ENCODE measurements at places on chromosomes 1 and 21.

GRCh38 chr1:203156280-203156679, 19.3 kb downstream of the MYBPH start:
- DNase-seq = no peak

DNA sequence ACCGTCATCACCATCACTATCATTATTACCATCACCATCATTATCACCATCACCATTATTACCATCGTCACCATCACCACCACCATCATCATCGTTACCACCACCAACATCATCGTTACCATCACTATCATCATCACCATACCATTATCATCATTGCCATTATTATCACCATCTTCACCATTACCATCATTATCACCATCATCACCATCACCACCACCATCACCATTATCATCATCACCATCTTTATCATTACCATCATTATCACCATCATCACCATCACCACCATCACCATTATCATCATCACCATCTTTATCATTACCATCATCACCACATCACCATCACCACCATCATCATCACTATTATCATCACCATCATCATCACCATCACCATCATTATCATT, 112.9 kb downstream of the AJAP1 start:
- no peak for DNase-seq

GRCh38 chr1:82225421-82226185, 424.9 kb downstream of the ADGRL2 start:
- DNase-seq = peak; percentile 29

DNA sequence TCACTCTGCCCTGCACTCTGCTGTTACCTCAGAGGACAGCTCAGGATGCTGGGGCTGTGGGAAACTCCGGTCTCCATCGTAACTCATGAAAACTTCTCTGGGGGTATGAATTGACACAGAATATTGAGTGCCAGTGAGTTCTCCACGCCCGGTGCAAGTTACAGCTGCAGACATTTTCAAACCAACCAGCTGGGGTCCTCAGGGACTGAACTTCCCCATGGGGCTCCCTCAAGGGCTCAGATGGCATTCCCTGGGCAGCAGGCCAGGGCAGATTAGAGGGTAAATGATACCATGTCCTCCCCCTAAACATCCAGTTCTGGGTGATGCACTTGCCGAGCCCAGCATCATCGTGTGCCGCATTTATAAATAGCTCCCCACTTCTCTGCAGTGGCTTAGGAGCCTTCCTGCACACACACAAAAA, 27.8 kb upstream of the CCSAP start:
- DNase-seq = no peak

DNA sequence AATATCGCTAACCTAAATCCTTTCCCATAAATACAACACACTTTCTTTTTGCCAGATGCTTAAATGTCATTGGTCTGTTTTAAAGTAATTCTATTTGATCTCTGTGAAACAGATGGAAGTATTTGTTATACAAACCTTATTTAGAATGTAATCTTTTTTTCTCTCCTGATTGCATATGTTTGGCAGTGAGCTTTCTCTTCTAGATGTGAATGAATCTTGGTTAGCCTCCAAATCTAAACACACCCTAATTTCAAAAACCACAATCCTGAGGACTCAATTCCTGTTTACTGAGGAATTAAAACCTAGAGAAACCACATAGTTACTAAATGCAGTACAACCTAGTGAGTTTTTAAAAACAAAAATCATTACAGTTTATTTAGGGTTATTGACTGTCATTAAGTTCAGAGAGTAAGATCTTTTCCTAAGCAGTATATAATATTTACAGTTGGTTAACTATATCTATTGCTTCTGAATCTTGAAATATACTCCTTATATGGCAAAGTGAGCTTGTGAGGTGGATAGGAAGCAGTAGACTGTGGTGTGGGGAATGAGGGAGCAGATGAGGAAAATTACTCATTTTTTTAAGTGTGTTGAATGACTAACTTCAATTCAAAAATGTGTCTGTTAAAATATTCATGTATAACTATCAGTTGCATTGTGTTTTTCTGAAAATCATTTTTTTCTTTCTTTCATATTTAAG, 218.7 kb downstream of the FMN2 start:
- peak; percentile 23 for DNase-seq

GRCh38 chr1:230487773-230488428, 61.8 kb upstream of the PGBD5 start:
- no peak for DNase-seq

DNA sequence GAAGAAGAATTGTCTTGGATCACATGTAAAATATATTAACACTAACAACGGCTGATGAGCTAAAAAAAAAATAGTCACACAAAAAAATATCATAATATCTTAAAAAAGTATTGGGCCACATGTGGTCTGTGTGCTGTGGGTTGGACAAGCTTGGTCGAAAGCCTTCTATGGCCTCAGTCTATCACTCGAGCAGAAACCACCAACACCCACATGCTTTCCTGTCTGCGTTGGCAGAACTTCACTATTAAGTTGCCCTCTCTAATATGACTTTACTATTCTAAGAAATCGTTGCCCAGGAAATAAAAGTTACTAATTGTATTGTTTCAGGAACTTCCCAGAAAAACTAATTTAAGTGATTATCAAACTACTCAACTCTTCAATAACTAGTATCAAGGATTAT, 28.2 kb upstream of the ETS2 start:
- DNase-seq = no peak

DNA sequence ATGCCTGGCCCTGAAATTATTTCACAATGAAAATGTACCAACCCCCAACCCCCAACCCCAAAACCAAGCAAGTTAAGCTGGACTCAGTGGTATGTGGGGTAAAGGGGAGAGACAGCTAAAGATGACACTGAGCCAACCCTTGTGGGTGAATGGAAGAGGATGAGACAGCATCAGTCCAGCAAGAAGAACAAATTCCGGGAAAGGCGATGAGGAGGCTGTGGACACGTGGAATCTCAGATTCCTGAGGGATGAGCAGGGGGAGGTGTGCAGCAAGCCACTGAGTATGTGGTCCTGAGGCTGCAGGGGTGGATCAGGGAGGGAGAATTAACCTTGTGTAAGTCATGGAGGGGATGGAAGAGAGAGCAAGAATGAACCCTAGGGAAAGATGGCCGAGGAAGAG, 14.4 kb upstream of the ZNF362 start:
- DNase-seq = no peak

DNA sequence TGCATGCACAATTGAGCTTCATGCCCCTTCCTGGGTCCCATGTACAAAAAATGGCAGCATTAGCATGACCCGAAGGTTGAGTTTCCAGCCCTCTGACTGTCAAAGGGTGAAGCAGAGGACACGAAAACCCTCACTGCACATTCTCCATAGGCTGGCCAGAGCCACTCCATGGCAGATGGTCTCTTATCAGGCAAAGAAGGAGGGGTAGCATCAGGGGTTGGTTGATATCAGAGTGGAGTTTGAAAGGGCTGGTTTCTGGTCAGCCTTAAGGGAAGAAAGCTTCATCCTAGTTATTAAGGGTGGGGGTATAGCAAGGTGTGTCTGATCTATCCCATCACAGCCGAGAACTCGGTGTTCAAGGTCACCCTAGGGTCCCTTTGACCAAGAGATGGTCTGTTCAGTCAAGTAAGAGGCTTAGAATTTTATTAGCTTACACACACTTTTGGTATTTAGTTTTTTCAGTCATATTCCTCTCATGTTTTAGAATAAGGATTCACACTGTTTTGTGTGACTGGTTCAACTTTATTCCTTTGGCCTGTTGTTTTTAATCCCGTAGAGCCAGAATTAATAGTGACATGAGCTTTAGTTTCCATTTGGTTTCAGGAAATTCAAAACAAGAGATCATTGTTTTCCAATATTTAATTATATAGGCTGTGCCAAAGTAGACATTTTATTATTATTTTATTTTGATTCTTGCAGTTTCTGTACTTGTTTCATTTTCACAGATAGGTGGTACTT, 199.9 kb upstream of the FMN2 start:
- peak; percentile 41 for DNase-seq

DNA sequence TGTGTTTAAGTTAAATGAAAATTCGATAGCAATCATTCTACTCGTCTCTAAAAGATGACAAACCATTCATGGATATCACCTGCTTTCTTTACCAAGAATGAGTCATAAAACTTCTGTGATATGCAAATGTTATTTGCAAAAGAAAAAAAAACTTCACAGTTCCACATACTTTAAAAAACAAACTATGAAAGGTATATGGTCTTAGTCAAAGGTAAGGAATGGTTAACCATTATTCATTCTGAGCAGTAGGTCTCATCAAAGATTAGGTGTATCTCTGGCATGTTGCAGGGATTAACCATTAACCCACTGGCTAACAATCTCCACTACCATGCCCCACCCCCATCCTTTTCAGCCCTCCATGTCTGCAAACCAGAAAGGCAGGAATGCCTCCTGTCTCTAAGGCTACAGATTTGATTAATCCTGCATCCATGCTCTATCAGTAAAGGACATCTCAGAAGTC, 44.4 kb downstream of the PTPN14 start:
- no peak for DNase-seq

- DNase-seq = no peak
Observed at GRCh38 chr1:14926818-14927575, 226.6 kb upstream of the TMEM51 start.

DNA sequence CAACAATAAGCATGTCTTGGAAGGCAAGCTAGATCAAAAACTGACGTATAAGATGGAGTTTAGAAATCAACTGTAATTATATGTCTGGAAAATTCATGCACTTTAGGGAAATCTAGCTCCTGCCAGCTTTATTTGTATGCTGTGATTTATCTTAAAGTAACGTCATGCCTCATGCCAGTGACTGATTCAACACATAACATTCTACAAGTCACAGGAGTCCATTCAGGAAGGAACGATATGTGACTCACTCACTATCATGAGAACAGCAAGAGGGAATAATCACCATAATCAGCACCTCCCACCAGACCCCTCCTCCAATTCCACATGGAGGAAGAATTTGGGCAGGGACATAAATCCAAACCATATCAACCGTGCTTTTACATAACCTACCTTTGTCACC, 682.4 kb upstream of the ADAMTS5 start:
- peak; percentile 32 for DNase-seq

GRCh38 chr1:44947063-44947773, 39.2 kb downstream of the EIF2B3 start:
- DNase-seq = peak; percentile 34

DNA sequence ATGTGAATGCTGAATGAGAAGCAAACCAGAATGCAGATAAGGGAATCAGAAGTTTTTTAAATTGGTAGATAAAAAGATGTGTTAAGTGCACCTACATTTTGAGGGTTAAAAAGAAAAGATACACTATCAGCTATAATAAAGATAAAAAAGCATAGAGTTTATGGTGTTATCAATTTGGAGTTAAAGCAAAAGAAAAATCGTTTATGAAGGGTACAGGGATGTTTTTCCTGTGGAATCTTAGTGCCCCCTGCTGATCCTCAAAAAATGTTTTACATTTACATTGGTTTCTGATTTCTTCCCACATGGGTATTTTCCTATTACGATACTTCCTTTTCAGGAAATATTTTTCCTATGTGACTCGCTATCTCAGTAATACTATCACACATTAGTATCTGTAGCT, 293.5 kb downstream of the MRPL39 start:
- peak; percentile 46 for DNase-seq

DNA sequence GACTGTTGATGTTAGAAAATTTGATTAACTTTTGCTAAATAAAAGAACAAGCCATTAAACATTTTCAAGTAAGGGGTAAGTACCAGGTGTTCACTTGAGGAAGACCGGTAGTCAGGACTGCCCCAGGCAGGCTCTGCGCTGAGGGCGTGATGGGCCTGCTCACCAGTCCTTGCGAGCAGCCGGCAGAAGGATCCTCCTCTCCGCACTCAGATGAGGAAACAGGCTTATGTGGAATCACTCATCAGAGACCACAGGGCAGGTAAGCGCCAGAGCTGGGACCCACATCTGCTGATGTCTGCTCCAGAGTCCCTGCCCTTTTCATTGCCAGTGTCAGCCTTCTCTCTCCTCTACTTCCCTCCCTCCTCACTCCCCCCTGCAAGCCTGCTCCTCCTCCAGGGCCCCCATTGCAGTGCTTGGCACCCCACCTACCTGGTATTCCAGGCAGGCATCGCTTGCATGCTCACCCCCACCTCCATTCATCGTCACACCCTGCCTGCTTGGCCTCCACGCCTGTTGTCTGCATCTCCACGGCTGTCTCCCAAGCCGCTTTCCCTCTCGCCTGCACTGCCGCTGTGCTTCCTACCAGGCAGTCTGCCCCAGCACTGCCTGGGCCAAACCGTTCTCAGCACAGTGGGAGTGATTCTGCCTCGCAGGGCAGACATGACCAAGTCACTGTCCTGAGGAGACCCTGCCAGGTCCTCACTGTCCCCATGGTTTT, 24.7 kb upstream of the KDM4A start:
- no peak for DNase-seq

- DNase-seq = no peak
Observed at GRCh38 chr1:182270731-182271130, 120.9 kb downstream of the GLUL start.

DNA sequence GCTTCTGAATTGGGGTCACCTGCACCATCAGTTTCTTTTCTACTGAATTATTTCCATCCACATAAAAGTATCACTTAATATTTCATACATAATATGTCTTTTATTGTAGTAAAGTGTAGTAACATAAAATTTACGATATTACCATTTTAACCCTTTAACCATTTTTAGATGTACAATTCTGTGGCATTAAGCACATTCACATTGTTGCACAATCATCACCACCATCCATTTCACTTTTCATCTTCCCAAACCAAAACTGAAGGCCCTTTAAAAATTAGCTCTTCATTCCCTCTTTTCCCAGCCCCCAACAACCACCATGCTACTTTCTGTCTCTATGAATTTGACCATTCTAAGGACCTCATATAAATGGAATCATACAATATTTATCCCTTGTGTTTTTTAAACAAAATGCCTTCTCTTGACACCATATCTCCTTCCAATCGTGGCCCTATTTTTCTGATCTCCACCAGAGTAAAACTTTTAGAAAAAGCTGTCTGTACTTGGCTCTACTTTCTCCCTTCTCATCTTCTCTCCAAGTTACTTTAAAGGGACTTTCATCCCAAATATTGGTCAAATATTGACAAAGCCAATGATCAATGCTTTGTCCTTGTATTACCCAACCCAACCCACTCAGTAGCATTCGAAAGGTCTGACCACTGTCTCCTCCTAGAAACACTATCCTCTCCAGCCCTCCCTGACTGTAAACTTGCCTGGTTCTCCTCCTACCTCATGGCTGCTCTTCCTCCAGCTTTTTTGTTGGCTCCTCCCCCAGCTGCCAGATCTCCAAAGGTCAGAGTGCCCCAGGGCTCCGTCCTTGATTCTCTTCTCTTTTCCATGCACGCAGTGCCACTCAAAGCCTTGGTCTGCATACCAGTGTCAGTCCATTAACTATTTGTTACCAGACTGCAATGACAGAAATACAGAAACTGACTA, 44.7 kb downstream of the SLC30A10 start:
- DNase-seq = no peak
